ENCODE measurements at places on chromosomes 11 and 22.

GRCh38 chr11:69312453-69313404 is 18.8 kb downstream of the MYEOV start:
- no peak for DNase-seq

- no peak for DNase-seq
Observed at GRCh38 chr11:113153847-113154246, 160.5 kb upstream of the TTC12 start.

GRCh38 chr11:86072211-86072610 is 3.3 kb upstream of the PICALM start:
- DNase-seq = no peak

GRCh38 chr22:46406349-46406748 is 70.8 kb downstream of the TRMU start:
- DNase-seq = no peak

DNA sequence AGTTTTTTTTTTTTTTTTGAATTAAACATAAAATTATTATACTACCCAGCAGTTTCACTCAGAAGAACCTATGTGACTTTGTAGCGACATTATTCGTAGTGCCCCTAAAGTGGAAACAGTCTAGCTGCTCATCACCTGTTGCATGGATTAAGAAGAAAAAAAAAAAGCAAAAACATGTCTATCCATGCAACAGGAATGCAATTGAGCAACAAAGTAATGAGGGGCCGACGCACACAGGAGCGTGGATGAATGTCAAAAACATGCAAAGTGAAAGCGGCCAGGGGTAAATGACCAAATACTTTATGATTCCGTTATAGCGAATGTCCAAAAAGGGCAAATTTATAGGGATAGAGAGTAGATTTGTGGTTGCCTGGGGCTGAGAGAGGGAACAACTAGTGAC is 16.3 kb downstream of the MYO18B start:
- no peak for DNase-seq

DNA sequence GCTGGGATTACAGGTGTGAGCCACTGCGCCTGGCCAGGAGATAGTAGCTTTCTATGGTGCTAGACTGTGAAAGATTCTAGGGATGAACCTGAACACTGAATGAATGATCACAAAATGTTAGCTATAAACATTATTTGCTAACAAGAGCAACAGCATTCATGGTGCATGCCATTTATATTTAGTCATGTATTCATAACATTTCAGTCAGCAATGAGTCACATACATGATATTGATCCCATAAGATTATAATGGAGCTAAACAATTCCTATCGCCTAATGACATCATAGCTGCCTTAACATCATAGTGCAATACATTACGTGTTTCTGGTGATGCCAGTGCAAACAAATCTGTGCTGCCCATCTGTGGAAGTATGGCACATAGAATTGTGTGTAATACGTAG is 164.1 kb downstream of the ARHGAP42 start:
- no peak for DNase-seq

- no peak for DNase-seq
Observed at GRCh38 chr22:50047346-50047745, 10.8 kb downstream of the TTLL8 start.

Measured in NCI-H1436 treated with DMSO at 0.1 percent for 48 hours (cell line).